Mammary microvascular endothelial cell (primary cell): ENCODE measurements at places on chromosomes 1 and 21. TPM values are rescaled to one million over a fixed set of nuclear protein-coding genes. Genes with fewer than 3 reads are reported as not detected.

Gene C1orf210
- not detected in 2 replicates for total RNA-seq

Gene DUSP23
- total RNA-seq = 57.1 and 72.2 TPM in 2 replicates

Gene FOXD2
- total RNA-seq = 0.30 and 0.33 TPM in 2 replicates

Gene SLC45A1
- total RNA-seq = 0.15 and 0.80 TPM in 2 replicates

Gene PERM1
- not detected in 2 replicates for total RNA-seq

Gene B3GALT6
- total RNA-seq = 27.9 and 30.2 TPM in 2 replicates

Gene SELENON
- total RNA-seq = 73.9 and 81.0 TPM in 2 replicates

Gene ATP6V1G3
- not detected in 2 replicates for total RNA-seq

Gene PRAMEF27
- total RNA-seq = not detected in 2 replicates

Gene LRRC38
- total RNA-seq = 0.40 and 0.54 TPM in 2 replicates

Gene UMODL1
- not detected in 2 replicates for total RNA-seq

Gene RXFP4
- not detected in 2 replicates for total RNA-seq

Gene ZNF593OS
- 0.33 TPM in 1 of 2 replicates, not detected in the other for total RNA-seq

Gene SPRTN
- total RNA-seq = 13.5 and 17.1 TPM in 2 replicates

Gene TMEM81
- total RNA-seq = 0.60 and 1.1 TPM in 2 replicates

Gene PLD5
- total RNA-seq = not detected in 2 replicates

Gene HTR6
- not detected in 2 replicates for total RNA-seq

Gene BRDT
- not detected in 2 replicates for total RNA-seq

Gene DMBX1
- total RNA-seq = not detected in 2 replicates

Gene HPDL
- 4.7 and 9.3 TPM in 2 replicates for total RNA-seq
